ENCODE measurements at places on chromosomes 13 and 19. TPM values are rescaled to one million over a fixed set of nuclear protein-coding genes. Genes with fewer than 3 reads are reported as not detected.
A peak's percentile ranks its signal among the peaks of the same experiment; 100 is the strongest.

GRCh38 chr19:33756177-33756576 is 40.5 kb upstream of the KCTD15 start:
- DNase-seq = no peak

DNA sequence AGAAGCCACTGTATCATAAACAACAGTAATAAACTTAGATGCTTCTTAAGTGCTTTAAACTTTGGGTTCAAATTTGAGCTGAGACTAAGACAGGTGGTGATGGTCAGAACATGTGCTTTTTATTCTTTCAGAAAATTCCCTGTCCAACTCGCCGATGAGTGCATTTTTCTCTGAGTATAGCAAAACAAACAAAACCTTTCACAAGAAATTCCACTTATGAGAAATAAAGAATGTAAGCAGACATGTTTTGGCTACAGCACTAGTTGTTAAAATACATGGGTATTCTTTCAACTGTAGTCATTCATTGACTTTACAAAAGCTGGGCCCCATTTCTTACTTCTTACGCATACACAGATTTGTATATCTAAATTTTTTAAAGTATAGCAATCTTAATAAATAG is 125.6 kb downstream of the SPRY2 start:
- DNase-seq = no peak

GRCh38 chr19:52039169-52039568 is 9.5 kb downstream of the ZNF432 start:
- no peak for DNase-seq

DNA sequence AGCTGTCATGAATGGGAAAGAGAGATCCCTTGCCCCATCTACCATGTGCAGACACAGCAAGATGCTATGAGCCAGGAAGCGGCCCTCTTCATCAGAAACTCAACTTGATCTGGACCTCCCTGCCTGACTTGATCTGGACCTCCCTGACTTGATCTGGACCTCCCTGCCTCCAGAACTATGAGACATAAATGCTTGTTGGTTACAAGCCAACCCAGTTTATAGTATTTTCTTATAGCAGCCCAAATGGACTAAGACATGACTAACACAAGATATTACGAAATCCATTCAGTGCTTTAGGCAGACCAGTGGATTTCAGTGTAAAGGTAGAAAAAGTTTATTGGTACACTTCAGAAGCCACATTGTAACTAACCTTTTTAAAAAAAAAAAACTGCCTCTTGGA is 15.6 kb downstream of the PCID2 start:
- DNase-seq = no peak

Gene MISP
- total RNA-seq = 0.23 TPM

GRCh38 chr19:56978023-56978565 is 137.6 kb upstream of the PEG3 start:
- no peak for DNase-seq

Gene CYP4F8
- not detected for total RNA-seq

Gene CYP4F11
- not detected for total RNA-seq

GRCh38 chr13:76790980-76791819 is 95.0 kb downstream of the KCTD12 start:
- no peak for DNase-seq

DNA sequence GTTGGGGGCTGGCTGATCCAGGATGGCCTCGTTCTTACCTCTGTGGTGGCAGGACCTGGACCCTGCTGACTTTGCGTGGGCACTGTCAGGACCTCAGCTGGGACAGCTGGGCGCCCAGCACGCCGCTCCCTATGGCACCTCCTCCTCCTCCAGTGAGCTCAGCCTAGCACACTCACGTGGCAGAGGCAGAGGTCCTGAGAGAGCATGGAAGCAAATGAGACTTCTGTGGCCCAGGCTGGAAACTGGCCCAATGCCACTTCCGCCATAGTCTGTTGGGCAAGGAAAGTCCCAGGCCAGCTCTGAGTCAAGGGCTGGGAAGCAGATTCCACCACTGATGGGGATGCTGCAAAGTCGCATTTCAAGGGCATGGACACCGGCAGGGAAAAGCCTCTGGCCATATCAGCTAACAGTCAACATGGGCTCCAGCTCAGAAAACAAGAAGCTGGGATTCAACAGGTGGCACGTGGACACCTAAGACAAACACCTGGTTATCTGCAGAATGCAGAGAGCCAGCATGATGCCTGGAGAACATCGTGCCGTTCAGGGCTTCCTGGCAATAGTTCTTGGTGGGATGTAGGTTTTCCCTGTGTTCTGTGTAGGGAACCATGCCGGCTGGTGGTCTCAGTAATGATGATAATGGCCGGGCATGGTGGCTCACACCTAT is 16.7 kb downstream of the MYBPC2 start:
- no peak for DNase-seq

DNA sequence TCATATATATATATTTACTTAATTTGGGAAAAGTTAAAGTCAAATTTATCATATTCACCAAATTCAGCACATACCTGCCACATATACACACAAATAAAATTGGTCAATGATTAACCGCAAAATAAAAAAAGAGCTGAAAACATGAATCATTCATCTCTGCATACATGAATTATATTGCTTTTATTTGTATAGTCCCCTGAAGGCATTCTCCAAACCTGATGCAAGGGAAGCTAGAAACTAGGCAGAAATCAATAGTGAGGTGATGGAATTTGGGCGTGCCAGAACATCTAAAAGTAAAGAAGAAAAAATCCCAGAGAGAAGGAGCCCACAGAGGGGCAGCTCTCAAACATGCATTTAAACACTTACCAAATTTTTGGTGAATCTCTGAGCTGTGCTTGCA is 60.1 kb downstream of the UFM1 start:
- DNase-seq = no peak

GRCh38 chr19:49614096-49614833 is 23.3 kb downstream of the PRR12 start:
- DNase-seq = no peak

Gene ZNF417
- total RNA-seq = 24.0 TPM

DNA sequence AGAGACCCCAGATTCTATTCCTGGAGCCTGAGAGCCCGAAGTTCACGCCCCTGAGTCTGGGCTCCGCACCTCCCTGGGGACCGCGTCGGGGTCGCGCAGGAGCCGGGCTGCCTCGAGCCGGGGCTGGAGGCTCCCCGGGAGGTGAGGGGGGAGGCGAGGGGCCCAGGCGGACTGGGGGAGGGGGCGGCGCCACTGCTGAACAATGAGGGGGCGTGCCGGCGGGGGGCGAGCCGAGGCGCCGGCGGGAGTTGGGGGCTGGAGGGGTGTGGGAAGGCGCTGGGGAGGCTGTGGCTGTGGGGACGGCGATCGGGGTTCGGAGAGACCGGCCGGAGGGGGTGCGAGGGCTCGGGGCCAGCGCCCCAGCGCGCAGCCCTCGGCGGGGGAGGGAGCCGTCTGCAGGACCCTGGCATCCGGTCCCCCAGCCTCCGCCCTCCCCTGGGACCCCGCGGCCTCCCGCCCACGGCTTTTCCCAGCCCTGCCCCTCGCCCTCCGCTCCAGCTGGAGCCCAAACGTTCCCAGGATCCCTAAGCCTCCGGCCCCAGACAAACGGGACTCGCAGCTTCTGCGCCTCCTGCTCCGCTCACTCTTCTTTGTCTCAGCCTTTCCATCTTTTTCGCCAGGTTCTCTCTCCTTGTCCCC is 922 bp downstream of the PLEKHG2 start:
- peak; percentile 52 for DNase-seq

- peak; percentile 98 for DNase-seq
Measured at GRCh38 chr19:11090264-11090996, 1.2 kb downstream of the LDLR start.

DNA sequence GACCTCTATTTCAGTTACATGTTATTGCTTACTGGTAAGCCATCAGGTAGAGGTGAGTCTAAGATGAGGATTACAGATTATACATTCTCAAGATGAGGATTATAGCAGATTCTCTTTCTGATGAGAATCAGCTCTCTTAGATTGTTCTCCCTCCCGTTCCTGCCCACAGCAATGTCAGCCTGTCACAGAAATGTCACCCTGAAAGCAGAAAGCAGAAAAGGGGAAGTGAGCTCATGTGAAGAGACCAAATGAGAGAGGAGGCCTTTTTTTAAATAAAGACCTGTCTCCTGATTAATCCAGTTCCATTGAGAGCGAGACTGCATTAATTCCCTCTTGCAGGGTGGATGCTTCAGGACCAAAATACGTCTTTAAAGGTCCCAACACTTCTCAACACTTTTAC is 445.6 kb downstream of the KCTD12 start:
- DNase-seq = peak; percentile 17

DNA sequence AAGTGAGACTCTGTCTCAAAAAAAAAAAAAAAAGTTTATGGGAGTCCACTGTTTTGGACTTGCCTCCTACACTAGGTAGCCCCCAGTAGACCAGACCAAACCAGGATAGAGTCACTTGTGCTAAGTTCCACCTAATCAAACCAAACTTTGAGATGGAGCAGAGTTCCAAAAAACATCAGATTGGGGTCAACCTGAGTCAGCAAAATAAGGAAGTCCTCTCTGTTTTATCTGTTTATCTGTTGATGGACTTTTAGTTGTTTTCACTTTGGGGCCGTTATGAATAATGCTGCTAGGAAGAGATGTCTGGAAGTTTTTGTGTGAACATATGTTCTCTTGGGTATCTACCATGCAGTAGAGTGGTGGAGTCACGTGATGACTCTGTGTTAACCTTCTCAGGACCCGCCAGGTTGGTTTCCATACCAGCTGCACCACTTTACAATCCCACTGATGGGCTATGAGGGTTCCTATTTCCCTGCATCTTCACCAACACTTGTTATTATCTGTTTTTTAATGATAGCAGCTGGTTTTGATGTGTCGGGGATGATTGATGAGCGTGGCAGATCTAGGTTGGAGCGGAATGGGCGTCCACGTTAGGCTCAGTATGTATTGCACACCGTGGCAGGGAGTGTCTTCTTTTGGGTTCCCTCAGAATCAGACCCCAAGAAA is 46.6 kb upstream of the TM9SF2 start:
- DNase-seq = no peak

Gene ZSCAN1
- not detected for total RNA-seq

- DNase-seq = no peak
Measured at GRCh38 chr13:44347301-44347700, 26.3 kb upstream of the SERP2 start.

GRCh38 chr13:33213797-33214196 is 71.8 kb downstream of the STARD13 start:
- DNase-seq = no peak

GRCh38 chr13:61765940-61766666 is 350.5 kb upstream of the PCDH20 start:
- DNase-seq = no peak

DNA sequence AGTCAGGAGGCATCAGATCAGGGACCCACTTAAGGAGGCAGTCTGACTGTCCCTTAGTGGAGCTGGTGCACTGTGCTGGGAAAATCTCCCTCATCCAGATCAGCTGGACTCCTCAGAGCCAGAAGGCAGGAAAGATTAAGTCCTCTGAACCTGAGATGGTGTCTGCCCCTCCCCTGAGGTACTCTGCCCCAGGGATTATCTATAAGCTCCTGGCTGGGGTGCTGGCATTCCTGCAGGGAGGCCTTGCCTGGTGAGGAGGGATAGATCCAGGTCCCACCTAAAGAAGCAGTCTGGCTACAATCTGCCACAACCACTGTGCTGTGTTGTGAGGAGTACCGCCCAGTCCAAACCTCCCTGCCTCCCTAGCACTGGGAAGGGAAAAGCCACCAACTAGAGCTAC is 81.2 kb downstream of the NHLRC3 start:
- no peak for DNase-seq

Gene C3
- not detected for total RNA-seq

- DNase-seq = no peak
Measured at GRCh38 chr19:12748489-12748888, 3.1 kb upstream of the BEST2 start.

Gene ZNF320
- total RNA-seq = 16.9 TPM

Gene SARS2
- 52.8 TPM for total RNA-seq

Gene ZNF616
- total RNA-seq = 7.1 TPM

Gene RFPL4A
- not detected for total RNA-seq

- no peak for DNase-seq
Measured at GRCh38 chr13:47168618-47169017, 271.8 kb upstream of the HTR2A start.

Gene GRIK5
- total RNA-seq = 1.3 TPM

Gene TLE2
- total RNA-seq = 1.2 TPM

GRCh38 chr13:48575031-48575430 is 42.2 kb upstream of the RCBTB2 start:
- no peak for DNase-seq

DNA sequence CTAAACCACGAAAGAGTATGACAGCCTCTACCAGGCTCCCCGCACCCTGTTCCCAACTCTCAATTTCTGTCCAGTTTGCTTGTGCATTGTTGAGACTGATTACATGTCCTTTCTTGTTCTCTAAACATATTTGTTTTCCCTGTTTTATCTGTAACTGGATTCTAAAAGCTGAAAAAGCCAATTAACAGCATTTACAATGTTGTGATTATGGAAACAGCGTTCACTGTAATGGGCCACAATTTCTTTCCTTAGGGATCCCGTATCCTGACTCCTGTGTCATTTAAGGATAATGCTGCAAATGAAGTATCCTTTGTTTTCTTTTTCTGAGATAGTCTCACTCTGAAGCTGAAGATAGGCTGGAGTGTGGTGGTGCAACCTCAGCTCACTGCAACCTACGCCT is 20.5 kb downstream of the EBPL start:
- no peak for DNase-seq

Measured in OCI-LY7 (cell line).